ENCODE measurements at places on chromosomes 2 and 18. TPM values are rescaled to one million over a fixed set of nuclear protein-coding genes. Genes with fewer than 3 reads are reported as not detected.

Gene DSG4
- 0.07 TPM for total RNA-seq

DNA sequence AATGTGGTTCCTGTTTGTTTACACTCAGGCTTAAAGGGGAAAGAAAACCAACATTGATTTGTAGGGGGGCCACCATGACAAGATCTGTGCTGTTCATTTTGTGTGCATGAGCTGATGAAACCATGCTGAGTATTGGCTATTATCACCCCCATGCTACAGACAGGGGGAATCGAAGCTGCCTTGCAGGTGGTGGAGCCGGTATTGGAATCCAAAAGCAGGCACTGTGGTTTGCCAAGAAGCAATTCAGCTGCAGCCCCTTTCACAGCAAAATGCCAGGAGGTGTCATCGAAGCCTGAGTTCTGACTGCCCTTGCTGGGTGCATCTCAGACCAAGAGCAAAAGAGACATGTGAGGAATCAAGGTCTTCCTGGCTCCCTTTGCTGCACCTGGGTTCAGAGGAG lies 221.9 kb downstream of the UXS1 start:
- peaks cover 5% of the 10 kb centered on the region for H3K4me1 ChIP-seq
- no peak for DNase-seq

DNA sequence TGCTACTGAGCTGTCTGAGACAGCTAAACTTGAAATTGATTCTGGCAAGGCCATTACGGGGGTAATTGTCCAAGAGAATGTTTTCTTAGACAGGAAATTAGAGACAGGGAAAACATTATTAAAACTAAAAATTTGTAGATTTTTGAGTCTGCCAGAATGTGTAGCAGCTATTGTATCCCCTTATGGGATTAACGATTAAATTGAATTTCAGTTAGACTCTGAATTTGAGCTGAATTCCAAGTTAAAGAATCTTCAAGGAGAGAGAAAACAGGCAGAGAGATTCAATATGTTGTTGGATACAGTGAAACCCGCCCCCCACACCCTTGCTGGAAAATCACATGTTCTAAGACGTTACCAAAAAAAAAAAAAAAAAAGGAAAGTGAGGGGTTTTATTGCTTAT lies 32.7 kb upstream of the CCDC68 start:
- no peak overlapping the region for H3K4me3 ChIP-seq
- no peaks in the 10 kb centered on the region for H3K36me3 ChIP-seq
- no peak for DNase-seq
- H3K4me1 ChIP-seq: no peaks in the 10 kb centered on the region

GRCh38 chr2:127125821-127126220 lies 18.9 kb upstream of the BIN1 start:
- no peaks in the 10 kb centered on the region for H3K27me3 ChIP-seq
- H3K36me3 ChIP-seq: no peaks in the 10 kb centered on the region
- no peak overlapping the region for H3K4me3 ChIP-seq
- H3K4me1 ChIP-seq: peaks cover 13% of the 10 kb centered on the region
- no peak for DNase-seq

Gene SLC5A7
- total RNA-seq: not detected

Gene GKN2
- not detected for total RNA-seq

GRCh38 chr2:3648652-3649177 lies 9.3 kb upstream of the ALLC start:
- DNase-seq: no peak
- no peak overlapping the region for H3K27ac ChIP-seq
- no peak overlapping the region for H3K4me3 ChIP-seq
- H3K4me1 ChIP-seq: peaks cover 5% of the 10 kb centered on the region
- no peaks in the 10 kb centered on the region for H3K27me3 ChIP-seq

Gene USP37
- total RNA-seq: 23.5 TPM

GRCh38 chr2:205290299-205290698 lies 392.0 kb upstream of the NRP2 start:
- no peak for DNase-seq
- no peak overlapping the region for H3K27ac ChIP-seq
- H3K36me3 ChIP-seq: no peaks in the 10 kb centered on the region
- no peaks in the 10 kb centered on the region for H3K27me3 ChIP-seq
- no peak overlapping the region for H3K4me3 ChIP-seq

DNA sequence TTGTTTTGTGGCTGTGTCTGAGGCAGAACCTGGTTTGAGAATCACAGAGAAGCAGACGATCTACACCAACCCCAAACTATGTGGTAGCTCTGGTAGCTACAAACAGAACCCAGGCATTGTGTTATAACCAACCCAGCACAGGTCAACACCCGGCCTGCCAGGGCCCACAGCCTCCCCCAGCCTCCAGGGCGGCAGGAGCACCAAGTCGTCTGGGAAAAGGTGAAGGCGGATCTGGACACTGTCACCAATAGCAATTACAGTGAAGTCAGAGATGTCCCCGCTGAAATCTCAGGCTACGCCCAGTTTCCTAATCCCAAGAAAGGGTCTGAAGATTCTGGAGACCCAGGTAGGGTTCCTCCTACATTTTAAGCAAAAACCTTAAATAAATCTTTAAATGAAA lies 3.6 kb downstream of the HJURP start:
- peaks cover 7% of the 10 kb centered on the region for H3K4me1 ChIP-seq
- no peak overlapping the region for H3K27ac ChIP-seq
- DNase-seq: no peak

Gene EFEMP1
- 0.34 TPM for total RNA-seq

DNA sequence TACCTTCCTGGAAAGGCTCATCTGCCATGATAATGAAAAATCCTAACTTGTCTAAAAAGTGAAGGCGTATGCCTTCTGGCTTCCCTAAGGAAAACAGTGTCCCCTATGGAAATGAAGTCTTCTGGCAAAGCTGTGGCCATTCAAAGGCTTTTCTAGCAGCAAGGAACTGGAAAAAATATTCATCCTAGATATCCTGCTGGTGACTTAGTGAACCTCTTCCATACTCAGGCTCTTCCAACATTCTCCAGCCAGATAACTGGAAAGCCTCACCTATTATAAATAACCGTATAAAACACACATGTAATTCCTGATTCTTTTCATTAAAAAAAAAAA lies 84.7 kb downstream of the RBMS1 start:
- H3K36me3 ChIP-seq: no peaks in the 10 kb centered on the region
- H3K27ac ChIP-seq: no peak overlapping the region
- no peak for DNase-seq
- H3K4me3 ChIP-seq: no peak overlapping the region

DNA sequence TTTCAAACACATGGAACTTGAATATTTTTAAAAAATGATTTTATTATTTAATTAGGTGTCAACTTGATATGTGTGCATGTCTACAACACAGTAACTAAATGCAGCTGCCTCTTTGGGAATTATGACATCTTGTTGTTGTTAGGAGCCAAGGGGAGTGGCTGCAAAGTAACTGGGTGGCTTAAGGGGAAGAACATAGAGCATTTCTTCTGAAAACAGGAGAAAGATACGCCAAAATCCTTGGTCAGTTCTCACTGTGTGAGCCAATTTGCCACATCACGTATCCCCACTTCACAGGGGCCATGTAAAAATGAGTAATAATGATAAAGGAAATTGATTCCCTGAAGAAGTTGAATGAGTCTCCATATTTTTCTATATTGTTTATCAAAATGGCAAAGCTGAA lies 309.8 kb upstream of the COL3A1 start:
- H3K27ac ChIP-seq: no peak overlapping the region
- H3K4me3 ChIP-seq: no peak overlapping the region
- no peaks in the 10 kb centered on the region for H3K36me3 ChIP-seq
- no peak for DNase-seq
- H3K27me3 ChIP-seq: no peaks in the 10 kb centered on the region

All from HCT116 (cell line).